ENCODE measurements at places on chromosomes 5 and 9.

GRCh38 chr5:107248066-107248695, 422.6 kb downstream of the EFNA5 start:
- DNase-seq, result no peak

- no peak for DNase-seq
These were observed 112.4 kb downstream of the ASTN2 start for GRCh38 chr9:117302487-117302886.

GRCh38 chr5:180555168-180555921, 36.0 kb downstream of the SCGB3A1 start:
- no peak for DNase-seq

GRCh38 chr5:168471785-168472184, 14.5 kb upstream of the RARS1 start:
- peak; percentile 89 for DNase-seq

DNA sequence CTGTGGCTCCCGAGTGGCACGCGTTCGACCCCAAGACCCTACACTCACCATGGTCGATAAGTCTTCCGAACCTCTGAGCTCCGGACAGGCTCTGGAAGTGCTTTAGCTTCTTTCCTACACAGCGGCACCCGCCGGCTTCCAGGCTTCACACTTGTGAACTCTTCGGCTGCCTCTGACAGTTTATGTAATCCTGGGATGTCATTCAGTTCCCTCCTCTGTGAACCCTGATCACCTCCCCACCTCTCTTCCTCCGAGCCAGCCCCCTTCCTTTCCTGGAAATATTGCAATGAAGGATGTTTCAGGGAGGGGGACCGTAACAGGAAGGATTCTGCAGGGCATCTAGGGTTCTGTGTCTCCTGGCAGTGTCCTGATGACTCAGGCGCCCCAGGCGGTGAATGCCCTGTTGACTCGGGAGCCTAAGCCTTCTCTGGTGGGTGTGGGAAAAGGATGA, at the start of gene CD14:
Gene CD14, minus strand, starts transcription at position 155 of the 451 bp plus-strand sequence. Its CDS starts 104 bp downstream, at position 51.
- peak; percentile 94 for DNase-seq

DNA sequence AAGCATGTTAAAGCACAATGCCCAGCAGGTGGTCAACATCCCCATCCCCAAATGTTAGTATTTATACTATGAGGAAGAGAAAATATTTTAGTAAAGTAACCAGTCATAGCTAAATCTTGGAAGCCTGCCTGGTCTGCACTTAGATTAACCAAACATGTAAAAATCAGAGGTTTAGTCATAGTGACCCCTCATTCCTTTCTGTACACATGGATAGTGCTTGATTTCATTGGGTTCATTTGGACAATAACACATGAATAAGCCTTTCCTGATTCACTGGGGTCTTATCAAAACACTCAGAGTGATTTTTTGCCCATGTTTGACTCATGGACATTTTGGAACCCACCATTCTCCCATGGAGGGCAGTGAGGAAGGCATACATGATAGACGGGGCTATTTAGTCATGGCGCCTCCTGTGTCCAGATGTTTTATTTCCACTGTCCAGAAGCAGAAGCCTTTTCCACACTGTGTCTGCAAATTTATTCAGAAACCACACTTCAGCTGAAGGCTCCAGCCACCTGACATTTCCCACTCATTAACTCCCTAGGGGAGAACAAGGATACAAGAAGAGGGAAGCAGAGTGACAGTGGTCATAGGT, 32.5 kb downstream of the OR1J1 start:
- no peak for DNase-seq

DNA sequence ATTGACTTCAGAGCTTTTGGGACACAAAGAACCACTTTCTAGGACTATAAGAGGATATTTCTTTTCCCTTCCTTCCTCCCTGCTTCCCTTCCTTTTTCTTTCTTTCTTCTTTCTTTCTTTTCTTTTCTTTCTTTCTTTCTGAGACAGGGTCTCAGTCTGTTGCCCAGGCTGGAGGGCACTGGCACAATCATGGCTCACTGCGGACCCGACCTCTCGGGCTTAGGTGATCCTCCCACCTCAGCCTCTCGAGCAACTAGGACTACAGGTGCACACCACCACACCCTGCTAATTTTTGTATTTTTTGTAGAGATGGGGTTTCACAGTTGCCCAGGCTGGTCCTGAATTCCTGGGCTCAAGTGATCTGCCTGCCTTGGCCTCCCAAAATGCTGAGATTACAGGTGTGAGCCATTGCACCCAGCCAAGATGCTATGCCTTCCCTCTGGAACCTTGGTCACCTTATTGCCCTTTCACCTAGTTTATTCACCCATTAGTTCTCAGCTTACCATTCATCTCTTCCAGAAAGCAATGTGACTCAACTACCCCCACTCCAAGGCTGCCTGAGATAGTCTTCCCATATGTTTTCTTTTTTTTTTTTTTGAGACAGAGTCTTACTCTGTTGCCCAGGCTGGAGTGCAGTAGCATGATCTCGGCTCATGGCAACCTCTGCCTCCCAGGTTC, 10.1 kb downstream of the PLIN2 start:
- no peak for DNase-seq

Measured in esophagus muscularis mucosa (tissue), 4 donors.